ENCODE measurements at places on chromosomes 5 and 9. TPM values are rescaled to one million over a fixed set of nuclear protein-coding genes. Genes with fewer than 3 reads are reported as not detected.

Gene PCA3
- 0.59 TPM for total RNA-seq

- peak; percentile 74 for DNase-seq
These were observed 76.4 kb downstream of the OSMR start for GRCh38 chr5:38922199-38922598.

Gene SLC36A3
- total RNA-seq = not detected

DNA sequence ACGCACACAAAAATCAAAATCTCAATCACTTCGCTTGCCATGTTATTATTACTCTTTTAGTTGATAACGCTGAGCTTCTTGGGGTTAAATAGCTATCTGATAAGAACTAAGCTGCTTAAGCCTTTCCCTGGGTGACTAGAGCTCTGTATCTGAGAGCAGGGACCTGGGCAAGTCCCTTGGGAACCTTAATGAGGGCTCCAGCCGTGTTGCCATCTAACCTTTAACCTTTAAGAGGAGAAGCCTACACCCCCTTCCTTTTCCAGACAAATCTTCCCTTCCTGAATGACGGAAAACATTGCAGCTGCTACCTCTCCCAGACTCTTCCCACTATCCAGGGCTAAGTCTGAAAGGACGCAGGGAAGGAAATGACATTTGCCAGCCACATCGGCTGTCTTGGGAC, 216.5 kb upstream of the RAI14 start:
- no peak for DNase-seq

Gene ST8SIA4
- 0.73 TPM for total RNA-seq

All from SJCRH30 (cell line).